ENCODE measurements at places on chromosomes 3 and 15.

GRCh38 chr15:96338766-96339618, 8.5 kb downstream of the NR2F2 start:
- peak overlapping the region; percentile 97 for H3K27ac ChIP-seq
- H3K27me3 ChIP-seq = no peaks in the 10 kb centered on the region
- peaks cover 16% of the 10 kb centered on the region for H3K4me1 ChIP-seq
- H3K36me3 ChIP-seq = peaks cover 32% of the 10 kb centered on the region
- DNase-seq = no peak
- peak overlapping the region; percentile 97 for H3K4me3 ChIP-seq

DNA sequence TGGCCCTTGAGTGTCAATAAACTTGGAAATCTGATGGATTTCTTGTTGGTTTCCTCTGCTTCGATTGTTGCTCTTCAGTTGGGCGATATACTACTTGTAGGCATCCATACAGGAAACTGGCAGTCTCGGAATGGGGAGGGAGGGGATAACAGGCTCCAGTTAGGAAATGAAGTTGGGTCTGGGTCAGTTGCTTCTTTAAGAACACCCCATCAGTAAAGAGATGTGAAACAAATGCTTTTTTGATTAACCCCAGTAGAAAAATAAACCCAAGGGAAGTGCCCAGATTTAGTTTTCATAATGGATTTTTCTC, 681 bp downstream of the CHMP2B start:
- H3K36me3 ChIP-seq = no peaks in the 10 kb centered on the region
- peaks cover 52% of the 10 kb centered on the region for H3K4me1 ChIP-seq
- H3K27me3 ChIP-seq = no peaks in the 10 kb centered on the region

DNA sequence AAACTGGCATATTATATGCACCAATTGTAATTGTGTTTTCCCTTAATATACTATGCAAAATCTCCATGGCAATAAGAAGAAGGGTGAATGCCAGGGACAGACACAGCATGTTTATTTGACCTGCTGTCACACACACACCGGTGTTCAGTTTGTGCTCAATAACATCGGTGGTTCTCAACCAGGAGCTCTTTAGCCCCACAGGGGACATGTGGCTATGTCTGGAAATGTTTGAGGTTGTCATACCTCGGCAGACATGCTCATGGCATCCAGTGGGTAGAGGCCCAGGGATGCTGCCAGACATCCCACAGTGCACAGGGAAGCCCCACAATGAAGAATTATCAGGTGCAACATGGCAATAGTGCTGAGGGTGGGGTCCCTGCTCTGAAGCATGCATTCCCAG, 38.2 kb downstream of the GLB1 start:
- H3K4me1 ChIP-seq = no peaks in the 10 kb centered on the region
- peaks cover 64% of the 10 kb centered on the region for H3K36me3 ChIP-seq
- H3K4me3 ChIP-seq = no peak overlapping the region
- DNase-seq = no peak
- no peak overlapping the region for H3K27ac ChIP-seq

DNA sequence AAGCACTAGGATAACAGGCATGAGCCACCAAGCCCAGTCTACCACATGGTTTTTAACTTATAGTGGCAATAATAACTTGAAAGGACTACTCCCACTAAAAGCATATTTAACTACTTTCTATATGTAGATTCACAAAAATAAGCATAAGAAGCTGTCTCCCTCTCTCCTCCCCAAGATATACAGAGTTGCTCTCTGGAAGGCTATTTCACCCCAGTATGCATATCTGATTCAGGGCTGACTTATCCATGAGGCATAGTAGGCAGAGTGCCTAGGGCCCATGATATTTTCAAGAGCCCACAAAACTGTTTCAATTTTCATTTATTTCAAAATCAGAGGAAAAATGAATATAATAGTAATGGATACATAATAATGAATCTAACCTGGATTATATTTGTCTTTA, 20.5 kb downstream of the ATP8B4 start:
- no peaks in the 10 kb centered on the region for H3K4me1 ChIP-seq
- no peaks in the 10 kb centered on the region for H3K27me3 ChIP-seq
- DNase-seq = no peak
- no peak overlapping the region for H3K4me3 ChIP-seq
- no peaks in the 10 kb centered on the region for H3K36me3 ChIP-seq

GRCh38 chr15:40059821-40060220, 20.8 kb upstream of the SRP14 start:
- DNase-seq = peak; percentile 54
- H3K27ac ChIP-seq = no peak overlapping the region
- no peaks in the 10 kb centered on the region for H3K4me1 ChIP-seq
- no peak overlapping the region for H3K4me3 ChIP-seq
- H3K27me3 ChIP-seq = no peaks in the 10 kb centered on the region

- DNase-seq = no peak
- no peaks in the 10 kb centered on the region for H3K36me3 ChIP-seq
- no peak overlapping the region for H3K27ac ChIP-seq
- H3K27me3 ChIP-seq = peaks cover 32% of the 10 kb centered on the region
- H3K4me3 ChIP-seq = no peak overlapping the region
These were observed 27.5 kb downstream of the DNAJB8 start for GRCh38 chr3:128439226-128439625.

DNA sequence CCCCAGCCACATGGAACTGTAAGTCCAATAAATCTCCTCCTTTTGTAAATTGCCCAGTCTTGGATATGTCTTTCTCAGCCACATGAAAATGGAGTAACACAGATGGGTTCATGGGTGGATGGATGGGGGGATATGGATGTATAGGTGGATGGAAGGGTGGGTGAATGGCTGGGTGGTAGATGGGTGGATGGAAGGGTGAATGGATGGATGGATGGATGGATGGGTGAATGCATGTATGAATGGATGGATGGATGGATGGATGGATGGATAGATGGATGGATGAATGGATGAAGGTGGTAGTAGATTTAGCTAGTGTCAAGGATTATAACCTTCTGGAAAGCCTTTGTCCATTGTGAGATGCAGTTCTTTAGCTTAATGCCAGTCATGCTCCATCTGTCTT, 146.1 kb upstream of the ATP2B2 start:
- no peak overlapping the region for H3K4me3 ChIP-seq
- no peaks in the 10 kb centered on the region for H3K4me1 ChIP-seq
- DNase-seq = no peak
- no peaks in the 10 kb centered on the region for H3K36me3 ChIP-seq
- no peak overlapping the region for H3K27ac ChIP-seq

- H3K27ac ChIP-seq = no peak overlapping the region
- no peaks in the 10 kb centered on the region for H3K4me1 ChIP-seq
- H3K36me3 ChIP-seq = no peaks in the 10 kb centered on the region
- no peak for DNase-seq
These were observed 67.9 kb downstream of the CORO2B start for GRCh38 chr15:68646696-68647095.

GRCh38 chr3:134161898-134162615, 88.6 kb downstream of the RYK start:
- no peak overlapping the region for H3K27ac ChIP-seq
- DNase-seq = no peak
- H3K36me3 ChIP-seq = peaks cover 47% of the 10 kb centered on the region

- DNase-seq = no peak
- H3K4me1 ChIP-seq = peaks cover 39% of the 10 kb centered on the region
- H3K4me3 ChIP-seq = no peak overlapping the region
- H3K36me3 ChIP-seq = no peaks in the 10 kb centered on the region
- no peaks in the 10 kb centered on the region for H3K27me3 ChIP-seq
These were observed 214.4 kb downstream of the THSD4 start for GRCh38 chr15:71329497-71330260.

DNA sequence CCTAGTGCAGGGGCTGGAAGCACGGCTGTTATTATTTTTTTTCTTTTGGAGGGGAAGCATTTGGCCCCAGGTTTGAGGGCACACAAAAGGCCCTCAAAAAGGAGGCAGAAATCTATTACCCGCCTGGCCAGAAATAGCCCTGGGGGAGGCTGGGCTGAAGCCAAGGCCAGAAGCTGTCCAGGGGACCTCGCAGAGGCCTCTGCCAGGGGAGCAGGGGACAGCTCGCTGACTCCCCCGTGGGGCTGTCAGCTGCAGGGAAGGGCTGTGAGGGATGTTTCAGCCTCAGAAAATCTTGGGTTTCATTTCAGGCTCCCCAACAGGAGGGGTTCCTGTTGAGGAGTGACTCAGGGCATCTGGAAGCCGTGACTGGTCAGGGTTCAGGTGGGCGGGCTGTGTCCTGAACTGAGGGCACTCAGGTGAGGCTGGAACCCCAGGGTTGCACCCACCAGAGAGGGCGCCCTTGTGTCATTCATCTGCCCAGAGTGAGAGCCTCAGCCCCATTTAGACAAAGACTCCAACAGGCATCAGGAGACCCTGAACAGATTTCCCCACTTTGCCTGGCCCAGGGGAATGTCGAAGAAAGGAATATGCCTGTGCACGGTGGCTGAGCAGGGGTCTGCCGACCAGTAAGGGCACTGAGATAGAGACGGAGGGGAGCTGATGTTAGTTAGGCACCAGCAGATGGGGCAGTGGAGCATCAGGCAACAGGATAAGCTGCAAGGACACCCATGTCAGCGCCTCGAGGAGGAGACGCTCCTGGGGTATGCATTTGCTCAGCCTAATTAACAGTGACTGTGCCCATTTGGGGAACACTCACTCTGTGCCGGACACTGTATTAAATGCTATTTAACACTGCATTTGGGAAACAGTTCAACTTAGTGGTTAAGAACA, 43.5 kb upstream of the SLC6A11 start:
- no peak for DNase-seq
- H3K27me3 ChIP-seq = no peaks in the 10 kb centered on the region
- H3K27ac ChIP-seq = no peak overlapping the region
- no peaks in the 10 kb centered on the region for H3K4me1 ChIP-seq
- no peaks in the 10 kb centered on the region for H3K36me3 ChIP-seq

- H3K36me3 ChIP-seq = no peaks in the 10 kb centered on the region
- no peak overlapping the region for H3K4me3 ChIP-seq
- no peaks in the 10 kb centered on the region for H3K27me3 ChIP-seq
These were observed 42.9 kb downstream of the FNDC3B start for GRCh38 chr3:172082269-172082668.

- peak overlapping the region; percentile 72 for H3K27ac ChIP-seq
- H3K27me3 ChIP-seq = no peaks in the 10 kb centered on the region
- no peak overlapping the region for H3K4me3 ChIP-seq
- peaks cover 39% of the 10 kb centered on the region for H3K4me1 ChIP-seq
These were observed 619.5 kb upstream of the TBL1XR1 start for GRCh38 chr3:177816667-177817208.

DNA sequence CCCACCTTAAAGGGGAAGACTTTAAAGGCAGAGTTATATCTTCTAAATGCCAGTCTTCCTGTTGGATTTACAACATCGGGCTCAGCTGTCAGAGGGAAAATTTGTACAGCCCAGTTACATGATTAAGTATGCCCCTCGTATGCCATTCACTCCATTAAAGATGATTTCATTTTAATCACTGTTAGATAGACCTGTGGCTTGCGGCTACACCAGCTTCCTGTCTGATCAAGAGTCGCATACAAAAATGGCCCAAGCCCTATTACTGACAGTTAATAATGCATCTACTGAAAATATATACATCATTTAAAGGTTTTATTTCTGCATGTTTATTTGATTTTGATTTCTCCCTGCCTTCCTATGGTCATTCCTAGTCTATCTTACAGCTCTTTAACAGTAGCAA, 7.1 kb downstream of the EIF4E3 start:
- H3K36me3 ChIP-seq = no peaks in the 10 kb centered on the region
- H3K27ac ChIP-seq = no peak overlapping the region
- DNase-seq = no peak
- H3K27me3 ChIP-seq = no peaks in the 10 kb centered on the region

DNA sequence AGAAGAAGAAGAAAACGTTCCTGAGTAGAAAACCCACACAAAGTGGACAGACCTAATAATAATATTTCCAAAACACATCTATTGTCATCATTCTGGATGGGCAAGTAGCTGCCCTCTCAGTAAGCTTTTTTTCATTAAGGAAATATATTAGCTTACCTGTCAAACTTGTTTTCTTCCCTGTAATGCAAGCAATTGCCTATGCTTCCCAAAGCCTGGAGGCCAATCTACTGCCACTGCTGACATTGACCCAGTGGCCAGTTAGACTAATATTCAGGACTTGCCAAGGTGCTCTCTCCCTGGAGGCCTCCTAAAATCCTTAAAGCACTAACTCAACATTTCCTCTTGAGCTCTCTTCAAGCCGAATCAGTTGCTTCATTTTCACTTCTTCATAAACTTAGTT, 86.7 kb downstream of the TAMM41 start:
- H3K4me1 ChIP-seq = no peaks in the 10 kb centered on the region
- H3K36me3 ChIP-seq = no peaks in the 10 kb centered on the region
- H3K4me3 ChIP-seq = no peak overlapping the region
- no peaks in the 10 kb centered on the region for H3K27me3 ChIP-seq
- no peak for DNase-seq

GRCh38 chr3:11116336-11117059, 37.8 kb upstream of the HRH1 start:
- H3K27ac ChIP-seq = no peak overlapping the region
- no peaks in the 10 kb centered on the region for H3K36me3 ChIP-seq
- H3K27me3 ChIP-seq = no peaks in the 10 kb centered on the region
- no peak for DNase-seq
- peaks cover 19% of the 10 kb centered on the region for H3K4me1 ChIP-seq

DNA sequence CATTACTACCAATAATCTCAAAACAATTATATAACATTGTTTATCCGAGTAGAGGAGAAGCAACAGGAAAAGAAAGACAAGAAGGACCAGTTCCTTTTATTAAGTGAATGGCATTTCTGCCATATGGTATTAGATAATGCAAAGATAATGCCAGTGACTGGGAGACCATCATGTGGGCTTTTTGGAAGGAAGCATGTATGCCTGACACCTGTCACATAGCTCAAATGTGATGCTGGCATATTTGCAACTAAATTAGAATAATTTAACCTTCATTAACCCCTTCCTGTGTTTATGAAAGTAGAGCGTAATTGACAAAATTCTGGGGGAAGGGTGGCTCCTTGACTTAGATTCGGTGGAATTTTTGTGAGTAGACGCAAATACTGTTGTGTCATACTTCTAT, 733.0 kb downstream of the TUSC7 start:
- H3K27me3 ChIP-seq = peaks cover 3% of the 10 kb centered on the region
- H3K36me3 ChIP-seq = no peaks in the 10 kb centered on the region
- H3K4me3 ChIP-seq = no peak overlapping the region
- no peaks in the 10 kb centered on the region for H3K4me1 ChIP-seq

All from tibial artery (tissue), 4 donors.